ENCODE measurements at places on chromosomes 5 and 9.

DNA sequence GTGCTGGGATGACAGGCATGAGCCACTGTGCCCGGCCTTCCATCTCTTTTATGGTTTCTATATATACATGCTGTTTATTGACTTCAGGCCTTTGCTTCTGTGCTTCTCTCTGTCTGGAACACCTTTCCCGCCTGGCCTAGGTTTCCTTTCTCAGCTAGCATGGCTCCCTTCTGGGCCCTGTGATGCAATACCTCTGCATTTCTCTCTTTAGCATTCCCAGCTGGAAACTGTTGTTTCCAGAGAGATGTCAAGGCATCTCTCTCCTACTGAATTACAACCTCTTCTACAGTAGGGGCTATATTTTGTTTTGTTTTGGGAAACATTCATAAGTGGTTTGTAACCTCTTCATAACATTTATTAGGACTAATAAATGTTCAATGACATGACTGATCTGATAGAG lies 57.1 kb downstream of the RPS23 start:
- DNase-seq = no peak

GRCh38 chr5:39156082-39156481 lies 63.3 kb downstream of the FYB1 start:
- DNase-seq = no peak

- DNase-seq = peak; percentile 84
These were observed 15.0 kb upstream of the TEX48 start for GRCh38 chr9:114696814-114697544.

DNA sequence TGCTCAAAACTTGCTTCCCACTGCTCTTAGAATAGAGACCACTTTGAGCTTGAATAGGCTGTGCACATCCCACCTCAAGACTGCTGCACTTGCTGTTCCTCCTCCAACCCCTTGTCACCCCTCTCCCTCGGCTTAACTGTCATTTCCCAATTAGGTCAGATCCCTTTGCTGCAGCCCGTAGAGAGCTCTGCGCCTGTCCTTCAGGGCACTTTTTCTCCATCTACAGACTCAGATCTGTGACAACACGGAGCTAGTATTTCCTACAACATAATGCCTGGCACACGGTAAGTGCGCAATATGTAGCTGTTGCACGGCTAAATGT lies 485 bp upstream of the HABP4 start:
- no peak for DNase-seq

DNA sequence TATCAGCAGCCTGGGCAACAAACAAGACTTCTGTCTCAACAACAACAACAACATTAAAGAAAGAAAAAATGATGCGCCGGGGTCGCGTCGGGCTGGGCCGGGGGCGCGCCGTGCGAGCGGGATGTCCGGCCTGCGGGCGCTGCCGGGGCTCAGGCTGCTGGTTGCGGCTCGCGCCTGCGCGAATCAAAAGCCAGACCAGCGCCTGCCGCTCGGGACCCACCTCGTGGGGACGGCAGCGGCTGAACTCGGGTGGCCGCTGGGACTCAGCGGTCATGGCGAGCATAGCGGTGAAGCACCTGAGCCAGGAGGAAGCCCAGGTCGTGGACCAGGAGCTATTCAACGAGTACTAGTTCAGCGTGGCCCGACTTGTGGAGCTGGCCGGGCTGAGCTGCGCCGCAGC lies 11.9 kb upstream of the NHP2 start:
- DNase-seq = no peak

DNA sequence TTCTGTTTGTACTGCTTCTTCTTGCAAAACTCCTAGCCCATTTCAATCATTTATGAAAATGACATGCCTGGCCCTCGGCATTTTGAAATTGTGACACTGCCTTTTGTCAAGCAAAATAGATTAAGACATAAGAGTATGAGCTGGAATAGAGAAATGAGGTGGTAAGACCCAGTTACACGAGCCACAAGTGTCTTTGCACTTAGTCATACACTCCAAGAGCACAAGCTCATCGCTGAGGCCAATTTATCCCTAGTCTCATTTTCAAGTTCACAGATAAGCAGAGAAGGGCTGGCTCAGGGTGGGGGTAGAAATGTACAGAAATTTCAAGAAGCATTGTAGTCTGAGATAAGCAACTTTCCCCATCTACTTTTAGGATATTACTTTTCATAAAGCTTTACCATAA lies 40.6 kb upstream of the MAP1B start:
- DNase-seq = peak; percentile 77

GRCh38 chr5:72137826-72138409 lies 30.6 kb downstream of the MAP1B start:
- no peak for DNase-seq

DNA sequence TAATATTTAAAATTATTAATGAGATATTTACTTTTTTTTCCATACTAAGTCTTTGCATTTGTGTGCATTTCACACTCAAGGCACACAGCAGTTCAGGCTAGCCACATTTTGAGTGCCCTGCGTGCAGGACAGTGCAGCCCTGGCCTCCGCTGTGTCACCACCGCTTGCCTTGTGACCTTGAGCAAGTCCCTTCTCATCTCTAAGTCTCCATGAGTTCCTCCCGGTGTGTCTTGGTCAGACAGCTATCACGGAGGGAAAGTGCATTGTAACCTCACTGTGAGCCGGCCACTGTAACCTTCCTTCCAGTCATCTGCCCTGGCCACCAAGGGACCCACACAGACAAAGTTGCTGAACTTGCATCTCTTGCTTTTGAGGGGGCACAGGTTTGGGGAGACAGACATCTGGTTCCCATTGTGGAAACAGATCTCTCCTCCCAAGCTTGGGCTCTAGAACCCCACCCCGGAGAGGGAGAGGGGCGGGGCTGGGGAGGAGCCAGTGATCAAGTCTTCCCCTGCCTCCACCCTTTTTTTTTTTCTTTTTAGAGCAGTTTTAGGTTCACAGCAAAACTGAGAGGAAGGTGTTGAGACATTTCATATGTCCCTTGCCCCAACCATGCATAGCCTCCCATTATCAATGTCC lies 96.8 kb downstream of the C9orf50 start:
- no peak for DNase-seq

GRCh38 chr5:61507232-61507631 lies 175.2 kb downstream of the ZSWIM6 start:
- no peak for DNase-seq

- no peak for DNase-seq
These were observed 82.8 kb upstream of the TLE1 start for GRCh38 chr9:81772144-81772543.

- DNase-seq = no peak
These were observed 97.6 kb downstream of the ARSB start for GRCh38 chr5:78887384-78888118.

- no peak for DNase-seq
These were observed 157.5 kb downstream of the EBF1 start for GRCh38 chr5:158942217-158942616.

DNA sequence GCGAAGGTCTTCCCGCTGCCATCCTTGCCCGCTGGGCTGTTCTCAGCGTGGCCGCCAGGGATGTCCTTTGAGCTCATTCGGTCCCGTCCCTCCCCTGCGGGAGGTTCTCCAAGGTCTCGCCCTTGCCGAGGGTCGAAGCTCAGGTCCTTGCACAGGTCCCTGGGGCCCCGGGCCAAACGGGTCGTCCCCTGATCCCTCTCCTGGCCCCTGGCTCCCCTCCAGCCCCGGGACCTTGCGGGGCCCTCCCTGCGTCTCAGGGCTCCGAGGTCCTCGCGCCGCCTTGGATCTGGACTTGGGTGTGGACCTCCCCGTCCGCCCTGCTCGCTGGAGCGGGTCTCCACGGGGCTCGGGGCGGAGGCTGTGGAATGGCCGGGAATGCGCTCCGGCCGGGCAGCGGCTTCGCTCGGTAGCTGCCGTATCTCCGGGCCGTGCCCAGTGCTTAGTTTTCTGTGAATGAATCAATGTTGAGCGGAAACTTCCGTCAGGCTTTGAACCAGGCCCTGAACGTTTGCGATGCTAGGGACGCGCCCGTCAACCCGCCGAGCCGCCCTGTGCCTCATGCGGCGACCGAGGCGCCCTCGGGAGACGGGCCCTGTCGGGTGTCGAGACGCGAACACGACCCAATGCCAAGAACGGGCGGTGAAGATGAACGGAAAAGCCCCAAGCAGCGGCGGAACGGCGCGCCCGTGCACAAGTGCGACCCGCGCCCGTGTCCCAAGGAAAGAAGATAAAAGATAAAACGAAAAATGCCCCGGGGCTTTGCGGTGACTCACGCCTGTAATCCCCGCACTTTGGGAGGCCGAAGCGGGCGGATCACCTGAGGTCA lies 780 bp downstream of the RNU6ATAC start:
- peak; percentile 68 for DNase-seq

- DNase-seq = peak; percentile 73
These were observed 5.0 kb downstream of the IL3 start for GRCh38 chr5:132065351-132065937.

DNA sequence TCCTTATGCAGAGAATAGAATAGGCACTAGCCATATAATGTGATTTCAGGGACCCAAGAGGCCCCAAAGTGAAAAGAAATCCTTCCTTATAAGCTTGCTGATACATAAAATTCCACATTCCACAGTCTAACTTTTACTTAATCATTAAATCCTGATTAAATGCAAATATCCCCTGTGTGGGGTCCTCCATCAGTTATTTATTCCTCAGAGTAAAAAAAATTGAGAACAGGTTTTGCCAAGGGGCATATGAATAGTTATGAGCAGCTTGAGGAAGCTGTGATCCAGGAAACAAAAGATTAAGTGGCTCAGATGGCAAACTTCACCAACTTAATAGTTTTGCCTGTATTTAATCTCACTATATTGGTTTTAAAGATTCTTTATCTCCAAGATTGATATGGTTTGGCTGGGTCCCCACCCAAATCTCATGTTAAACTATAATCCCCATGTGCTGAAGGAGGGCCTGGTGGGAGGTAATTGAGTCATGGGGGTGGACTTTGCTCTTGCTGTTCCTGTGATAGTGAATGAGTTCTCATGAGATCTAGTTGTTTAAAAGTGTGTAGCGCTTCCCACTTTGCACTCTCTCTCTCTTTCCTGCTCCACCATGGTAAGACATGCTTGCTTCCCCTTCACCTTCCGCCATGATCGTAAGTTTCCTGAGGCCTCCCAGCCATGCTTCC lies 324.9 kb downstream of the NPR3 start:
- DNase-seq = no peak

DNA sequence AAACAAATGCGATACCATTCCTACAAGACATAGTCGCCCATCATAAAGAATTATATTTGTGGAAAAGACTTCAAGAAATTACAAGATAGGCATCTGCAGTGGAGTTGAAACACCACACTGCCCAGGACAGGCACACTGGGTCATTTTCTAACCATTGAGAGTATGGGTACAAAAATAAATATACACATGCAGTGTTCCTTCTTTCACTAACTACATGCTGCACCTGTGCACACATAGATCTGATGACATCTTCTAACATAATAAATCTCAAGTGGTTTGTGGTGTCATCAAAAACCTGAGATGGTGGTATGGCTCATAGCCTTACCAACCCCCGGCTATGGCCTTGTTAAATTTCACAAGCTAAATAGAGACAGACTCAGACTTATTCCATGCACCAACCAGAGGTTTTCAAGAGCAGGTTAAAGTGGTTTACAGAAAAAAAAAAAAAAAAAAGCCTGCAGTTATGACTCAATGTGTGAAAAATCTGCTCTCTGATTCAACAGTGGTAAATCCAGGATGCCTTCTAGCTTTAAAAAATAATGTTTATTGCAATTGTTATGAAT lies 12.4 kb upstream of the NFIB start:
- peak; percentile 29 for DNase-seq

- no peak for DNase-seq
These were observed 24.4 kb upstream of the AKNA start for GRCh38 chr9:114412048-114412683.

DNA sequence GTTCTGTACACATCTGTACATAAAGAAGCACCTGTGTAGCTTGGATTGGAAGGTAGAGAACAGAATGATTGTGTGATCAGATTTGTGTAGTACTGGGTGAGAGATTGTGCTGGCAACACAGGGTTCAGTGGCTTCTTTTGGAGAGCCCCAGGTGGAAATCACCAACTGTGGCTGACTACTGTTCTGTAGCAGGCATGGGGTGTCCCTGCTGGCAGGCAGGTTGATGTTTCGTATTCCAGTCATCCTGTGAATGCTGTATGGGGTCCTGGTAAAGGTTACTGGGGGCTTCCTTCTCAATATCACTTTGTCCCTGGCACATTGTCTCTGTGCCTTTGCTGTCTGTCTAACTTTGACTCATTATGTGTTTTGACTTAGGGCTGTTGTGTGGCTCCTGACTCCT lies 5.3 kb downstream of the ASPN start:
- no peak for DNase-seq

DNA sequence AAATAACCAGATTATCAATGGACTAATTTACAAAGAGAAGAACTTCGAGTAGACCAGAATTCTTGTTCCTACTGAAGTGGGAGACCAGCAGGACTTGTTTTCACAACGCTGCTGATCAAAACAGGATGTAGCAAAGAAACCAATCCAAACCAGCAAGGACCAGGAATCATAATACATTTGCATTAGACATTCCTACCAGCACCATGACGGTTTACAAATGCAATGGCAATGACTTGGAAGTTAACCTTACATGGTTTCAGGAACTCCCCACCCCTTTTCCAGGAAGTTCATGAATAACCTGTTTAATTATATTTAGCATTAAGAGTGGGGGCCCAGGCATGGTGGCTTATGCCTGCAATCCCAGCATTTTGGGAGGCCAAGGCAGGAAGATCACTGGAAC lies 100.0 kb downstream of the LPAR1 start:
- DNase-seq = no peak

GRCh38 chr5:144281784-144282183 lies 111.1 kb downstream of the KCTD16 start:
- no peak for DNase-seq

GRCh38 chr5:94429566-94429965 lies 188.8 kb downstream of the KIAA0825 start:
- DNase-seq = no peak

DNA sequence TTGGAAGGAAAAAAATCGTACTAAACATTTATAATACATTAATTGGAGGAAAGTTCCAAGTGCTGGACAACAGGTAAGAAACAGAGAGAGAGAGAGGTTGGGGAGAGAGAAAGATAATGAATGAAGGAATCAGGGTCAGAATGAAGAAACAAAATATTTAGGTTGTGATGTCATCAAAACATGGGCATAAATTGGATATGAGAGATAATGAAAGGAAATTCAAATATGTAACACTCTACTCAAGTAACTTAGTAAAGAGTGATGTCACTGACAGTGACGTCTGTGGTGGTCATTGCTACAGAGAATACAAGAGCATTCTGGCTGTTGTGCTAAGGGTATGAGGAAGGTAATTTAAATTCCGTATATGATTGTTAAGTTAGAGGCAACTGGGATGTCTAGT lies 543.4 kb upstream of the COX7C start:
- no peak for DNase-seq

- DNase-seq = peak; percentile 62
These were observed 4.0 kb upstream of the MYORG start for GRCh38 chr9:34380511-34381315.
